ENCODE measurements at places on chromosomes 4 and X.

- DNase-seq = no peak
Measured at GRCh38 chr4:111501946-111502345, 643.3 kb upstream of the FAM241A start.

GRCh38 chrX:21764008-21764407 is 6.1 kb upstream of the SMPX start:
- no peak for DNase-seq

DNA sequence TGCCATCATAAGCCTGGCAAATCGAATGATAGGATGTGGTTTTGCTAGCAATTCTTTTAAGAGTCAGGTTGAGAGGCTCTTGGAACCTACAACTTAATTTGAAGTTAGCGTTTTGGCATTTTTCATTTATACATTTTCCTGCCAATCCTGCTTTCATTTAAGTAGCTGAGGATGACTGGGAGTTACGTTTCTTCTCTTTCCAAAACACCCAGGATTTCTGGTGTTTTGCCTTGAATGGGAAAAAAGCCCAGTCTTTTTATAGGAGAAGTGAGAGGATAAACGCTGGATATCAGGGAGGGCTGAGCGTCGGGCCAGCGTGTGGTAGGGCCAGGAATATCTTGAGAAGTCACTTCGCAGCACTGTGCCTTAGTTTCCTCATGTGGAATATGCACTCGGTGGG is 174.2 kb upstream of the HAND2 start:
- DNase-seq = no peak

DNA sequence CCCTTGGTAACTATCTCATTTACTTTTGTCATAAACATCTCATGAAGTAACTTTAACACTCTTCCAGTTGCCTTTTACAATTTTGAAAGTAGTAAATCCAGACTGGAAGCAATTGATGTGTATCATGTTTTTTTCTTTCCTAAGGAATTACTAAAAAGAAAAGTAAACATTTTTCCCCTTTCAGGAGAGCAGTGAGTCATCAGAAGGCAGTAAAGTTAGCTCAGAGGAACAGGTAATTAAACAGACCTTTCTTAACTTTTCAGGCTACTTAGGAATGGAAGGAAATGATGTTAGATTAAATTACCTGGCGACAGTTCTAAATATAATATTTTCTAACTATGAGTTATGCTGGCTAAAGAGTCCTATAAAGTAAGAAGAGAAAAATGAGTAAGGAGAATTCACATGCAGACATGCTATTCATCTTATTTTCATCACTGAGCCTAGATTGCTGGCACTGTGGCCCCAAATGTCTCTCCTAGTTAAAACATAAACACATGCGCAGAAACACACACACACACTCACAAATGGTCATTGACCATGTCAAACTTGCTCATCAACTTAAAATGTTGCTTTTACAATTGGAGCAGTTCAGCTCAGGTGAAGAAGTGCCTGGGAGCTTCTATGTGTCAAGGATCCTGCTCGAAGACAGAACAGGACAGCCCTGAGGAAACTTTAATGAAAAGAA is 9.3 kb downstream of the DMP1 start:
- DNase-seq = no peak

GRCh38 chr4:113837397-113837796 is 75.9 kb upstream of the CAMK2D start:
- peak; percentile 31 for DNase-seq

GRCh38 chrX:38233891-38234667 is 13.4 kb upstream of the SRPX start:
- no peak for DNase-seq

DNA sequence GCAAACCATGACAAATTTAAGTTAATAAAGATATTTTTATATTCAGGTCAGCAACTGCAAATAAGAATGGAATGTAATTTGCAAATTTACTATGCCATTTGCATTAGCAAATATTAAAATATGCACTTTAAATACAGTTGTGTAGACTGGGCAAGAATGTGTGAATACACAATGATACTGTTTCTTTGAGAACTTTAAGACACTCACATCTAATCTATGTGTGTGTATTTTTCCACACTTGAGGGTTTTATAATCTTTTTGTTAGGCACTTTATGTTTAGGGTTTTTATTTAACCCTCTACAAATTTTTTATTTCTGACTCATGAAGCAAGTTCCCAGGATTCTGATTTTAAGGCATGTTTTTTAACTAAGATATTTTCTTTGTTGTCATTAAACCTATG is 23.9 kb upstream of the NDNF start:
- DNase-seq = no peak

DNA sequence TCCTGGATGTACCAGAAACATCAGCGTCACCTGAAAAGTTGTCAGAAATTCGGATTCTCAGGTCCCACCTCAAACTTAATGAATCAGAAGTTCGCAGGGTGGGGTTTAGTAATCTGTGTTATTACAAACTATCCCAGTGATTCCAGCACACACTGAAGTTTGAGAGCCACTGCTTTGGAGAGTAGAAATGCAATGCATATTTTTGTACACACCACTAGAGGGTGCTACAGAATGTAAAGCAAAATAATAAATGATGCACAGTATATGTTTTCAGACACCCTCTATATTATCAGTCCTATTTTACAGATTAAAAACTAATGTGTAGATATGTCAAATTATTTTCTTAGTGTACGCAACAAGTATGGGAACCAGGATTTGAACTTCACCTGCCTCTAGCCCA is 2.4 kb upstream of the MORF4L2 start:
- DNase-seq = no peak

Measured in GM19239 (cell line).